ENCODE measurements at places on chromosomes 12 and 14.

DNA sequence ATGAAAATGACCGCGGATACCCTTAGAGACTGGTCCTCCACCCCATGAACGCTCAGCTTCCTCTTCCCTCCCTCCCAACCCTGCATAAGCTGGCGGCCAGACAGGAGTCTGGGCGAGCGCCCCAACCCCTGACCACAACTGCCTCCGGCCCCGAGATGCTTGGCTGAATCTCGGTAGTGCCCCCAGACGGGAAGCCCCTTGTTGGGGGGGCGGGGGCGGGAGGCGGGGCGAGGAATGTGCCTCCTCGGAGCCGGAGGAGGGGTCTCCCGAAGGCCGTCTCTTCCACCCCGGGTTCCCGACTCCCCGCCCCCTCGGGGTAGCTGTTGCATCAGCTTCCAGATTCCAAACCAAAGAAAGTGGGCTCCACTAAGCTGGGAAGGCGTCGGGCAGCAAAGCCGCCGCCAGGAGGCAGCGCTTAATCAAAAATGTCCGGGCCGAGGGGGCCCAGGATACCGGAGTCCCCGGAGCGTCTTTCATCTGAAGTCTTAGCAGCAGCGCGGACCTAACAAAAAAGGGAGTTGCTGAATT, 7.1 kb upstream of the MRPL52 start:
- peak overlapping the region; percentile 32 for H3K4me3 ChIP-seq
- no peak overlapping the region for H3K27ac ChIP-seq
- H3K27me3 ChIP-seq, result peaks cover 39% of the 10 kb centered on the region
- H3K36me3 ChIP-seq, result peaks cover 2% of the 10 kb centered on the region
- peak; percentile 53 for DNase-seq

GRCh38 chr14:61470261-61470960, 149.0 kb downstream of the PRKCH start:
- H3K27ac ChIP-seq, result peak overlapping the region; percentile 98
- H3K4me3 ChIP-seq, result peak overlapping the region; percentile 81
- no peaks in the 10 kb centered on the region for H3K27me3 ChIP-seq
- peaks cover 79% of the 10 kb centered on the region for H3K36me3 ChIP-seq

- H3K4me1 ChIP-seq, result peaks cover 5% of the 10 kb centered on the region
- H3K27ac ChIP-seq, result no peak overlapping the region
- H3K27me3 ChIP-seq, result no peaks in the 10 kb centered on the region
These were observed 71.0 kb downstream of the TRAFD1 start for GRCh38 chr12:112196196-112196875.

- H3K27me3 ChIP-seq, result no peaks in the 10 kb centered on the region
- H3K4me3 ChIP-seq, result no peak overlapping the region
- H3K27ac ChIP-seq, result no peak overlapping the region
- H3K36me3 ChIP-seq, result no peaks in the 10 kb centered on the region
- no peak for DNase-seq
- no peaks in the 10 kb centered on the region for H3K4me1 ChIP-seq
These were observed 513.4 kb upstream of the FLRT2 start for GRCh38 chr14:85016496-85016895.

- peaks cover 27% of the 10 kb centered on the region for H3K27me3 ChIP-seq
- H3K4me1 ChIP-seq, result no peaks in the 10 kb centered on the region
- DNase-seq, result no peak
- no peak overlapping the region for H3K27ac ChIP-seq
These were observed 85.9 kb downstream of the TTC8 start for GRCh38 chr14:88910386-88910785.

DNA sequence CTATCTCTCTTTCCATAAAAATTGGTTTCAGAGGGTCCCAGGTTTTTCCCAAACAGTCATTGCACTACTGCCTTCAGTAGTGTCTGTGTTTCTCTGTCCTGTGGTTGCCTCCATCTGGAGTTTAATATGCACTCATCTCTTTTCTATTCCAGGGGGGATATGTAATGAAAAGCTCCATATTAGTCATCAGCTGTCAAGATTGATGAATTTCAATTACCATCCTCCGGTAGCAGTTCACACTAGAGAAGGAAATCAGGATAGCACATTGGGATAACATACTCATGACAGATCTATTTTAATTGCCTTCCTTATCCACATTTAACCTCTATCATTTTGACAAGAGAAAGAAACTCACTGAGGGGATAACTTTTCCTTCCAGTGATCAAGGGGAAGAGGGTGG, 589.0 kb upstream of the SEL1L start:
- no peaks in the 10 kb centered on the region for H3K27me3 ChIP-seq
- H3K4me1 ChIP-seq, result no peaks in the 10 kb centered on the region
- H3K36me3 ChIP-seq, result no peaks in the 10 kb centered on the region
- H3K27ac ChIP-seq, result no peak overlapping the region
- H3K4me3 ChIP-seq, result no peak overlapping the region

- no peak overlapping the region for H3K27ac ChIP-seq
- H3K4me3 ChIP-seq, result peak overlapping the region; percentile 82
- peaks cover 3% of the 10 kb centered on the region for H3K36me3 ChIP-seq
These were observed 1.9 kb downstream of the ARHGEF40 start for GRCh38 chr14:21072031-21072473.

DNA sequence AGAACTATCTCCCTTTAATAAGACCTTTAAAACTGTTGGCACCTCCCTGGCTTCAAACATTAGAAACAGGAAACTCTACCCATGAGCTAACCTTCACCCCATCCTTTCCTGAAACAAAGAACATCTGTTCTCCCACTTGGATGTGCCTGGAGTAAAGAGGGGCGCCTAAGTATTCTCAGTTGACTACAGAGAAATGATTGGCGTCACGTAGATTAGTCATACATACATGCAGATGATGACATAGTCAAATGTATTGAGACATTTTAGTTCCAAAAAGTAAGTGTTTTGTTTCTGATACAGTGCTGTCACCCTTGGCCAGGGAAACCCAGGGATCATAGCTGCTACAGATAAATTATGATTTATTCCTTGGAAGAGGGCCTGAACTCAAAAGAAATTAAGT, 260.0 kb upstream of the PLEKHG7 start:
- DNase-seq, result no peak
- H3K27me3 ChIP-seq, result peaks cover 13% of the 10 kb centered on the region
- H3K4me1 ChIP-seq, result peaks cover 7% of the 10 kb centered on the region

DNA sequence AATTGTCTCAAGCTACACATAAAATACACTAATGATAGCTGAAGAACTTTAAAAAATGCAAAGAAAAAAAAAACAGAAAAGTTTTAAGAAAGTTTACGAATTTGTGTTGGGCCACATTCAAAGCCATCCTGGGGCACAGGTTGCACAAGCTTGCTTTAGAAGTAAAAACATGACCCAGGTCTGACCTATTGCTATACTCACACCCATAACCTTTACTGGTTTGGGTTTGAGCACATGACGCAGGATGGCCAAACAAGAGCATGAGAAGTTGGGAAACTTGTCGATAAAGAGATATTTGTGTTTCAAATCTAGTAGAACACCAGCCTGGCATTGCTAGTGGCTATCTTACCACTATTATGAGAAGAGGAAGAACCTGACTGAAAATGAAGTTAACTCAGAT, 143.7 kb downstream of the NOVA1 start:
- H3K27ac ChIP-seq, result no peak overlapping the region
- no peaks in the 10 kb centered on the region for H3K4me1 ChIP-seq
- DNase-seq, result no peak
- H3K36me3 ChIP-seq, result peaks cover 2% of the 10 kb centered on the region
- H3K4me3 ChIP-seq, result no peak overlapping the region
- no peaks in the 10 kb centered on the region for H3K27me3 ChIP-seq

DNA sequence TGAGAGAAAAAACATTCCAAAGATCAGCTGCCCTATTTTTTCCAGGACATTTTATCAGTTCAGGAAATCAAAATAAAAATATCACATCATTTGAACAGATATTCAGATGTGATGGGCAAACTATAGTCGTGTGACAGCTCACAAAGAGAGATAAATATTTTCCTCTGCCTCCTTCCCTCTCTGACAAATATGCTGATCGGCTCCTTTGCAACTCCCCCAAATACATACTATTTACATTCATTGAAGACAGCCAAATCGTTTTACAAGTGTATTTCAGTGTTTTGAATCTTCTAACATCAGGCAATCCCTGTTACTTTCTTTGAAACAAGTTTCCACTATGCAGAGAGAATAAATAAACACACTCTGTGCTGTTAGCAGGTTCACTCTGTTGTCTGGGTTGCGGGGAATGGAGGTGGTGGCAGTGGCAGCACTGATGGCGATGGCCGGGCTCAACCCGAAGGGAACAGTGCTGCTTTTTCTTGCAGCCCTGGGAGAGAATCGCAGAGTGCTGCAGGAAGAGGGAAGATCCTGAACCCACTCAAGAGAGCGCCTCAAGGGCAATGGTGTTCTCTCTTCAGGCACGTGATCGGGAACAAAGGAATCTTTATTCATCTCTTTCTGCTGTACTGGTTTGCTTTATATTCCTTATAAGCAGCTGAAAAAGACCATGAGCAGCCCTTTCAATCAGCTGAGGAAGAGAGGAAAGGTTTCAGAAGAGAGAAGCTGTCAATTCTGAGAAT, 142.5 kb downstream of the PHLDA1 start:
- H3K36me3 ChIP-seq, result no peaks in the 10 kb centered on the region
- H3K27me3 ChIP-seq, result peaks cover 30% of the 10 kb centered on the region
- H3K4me1 ChIP-seq, result no peaks in the 10 kb centered on the region

GRCh38 chr14:77275041-77275580, 4.1 kb upstream of the NGB start:
- H3K36me3 ChIP-seq, result no peaks in the 10 kb centered on the region
- H3K4me1 ChIP-seq, result no peaks in the 10 kb centered on the region
- no peak overlapping the region for H3K4me3 ChIP-seq
- H3K27ac ChIP-seq, result no peak overlapping the region
- no peak for DNase-seq

- no peak for DNase-seq
- H3K36me3 ChIP-seq, result no peaks in the 10 kb centered on the region
- peaks cover 10% of the 10 kb centered on the region for H3K4me1 ChIP-seq
- H3K27ac ChIP-seq, result no peak overlapping the region
- no peaks in the 10 kb centered on the region for H3K27me3 ChIP-seq
These were observed 81.6 kb downstream of the PTGER2 start for GRCh38 chr14:52395728-52396127.

- peaks cover 4% of the 10 kb centered on the region for H3K36me3 ChIP-seq
- peak within 1 kb of the TSS; percentile 86 for H3K4me3 ChIP-seq
- H3K4me1 ChIP-seq, result peaks cover 19% of the 10 kb centered on the region
- H3K27me3 ChIP-seq, result peaks cover 10% of the 10 kb centered on the region
- no peak for DNase-seq
- peak within 1 kb of the TSS; percentile 80 for H3K27ac ChIP-seq
These were observed at the start of gene ZNF219 for GRCh38 chr14:21098076-21098891. Gene ZNF219, minus strand, starts transcription at chr14:21098655. Its CDS starts 5,064 bp downstream, at chr14:21093591.

DNA sequence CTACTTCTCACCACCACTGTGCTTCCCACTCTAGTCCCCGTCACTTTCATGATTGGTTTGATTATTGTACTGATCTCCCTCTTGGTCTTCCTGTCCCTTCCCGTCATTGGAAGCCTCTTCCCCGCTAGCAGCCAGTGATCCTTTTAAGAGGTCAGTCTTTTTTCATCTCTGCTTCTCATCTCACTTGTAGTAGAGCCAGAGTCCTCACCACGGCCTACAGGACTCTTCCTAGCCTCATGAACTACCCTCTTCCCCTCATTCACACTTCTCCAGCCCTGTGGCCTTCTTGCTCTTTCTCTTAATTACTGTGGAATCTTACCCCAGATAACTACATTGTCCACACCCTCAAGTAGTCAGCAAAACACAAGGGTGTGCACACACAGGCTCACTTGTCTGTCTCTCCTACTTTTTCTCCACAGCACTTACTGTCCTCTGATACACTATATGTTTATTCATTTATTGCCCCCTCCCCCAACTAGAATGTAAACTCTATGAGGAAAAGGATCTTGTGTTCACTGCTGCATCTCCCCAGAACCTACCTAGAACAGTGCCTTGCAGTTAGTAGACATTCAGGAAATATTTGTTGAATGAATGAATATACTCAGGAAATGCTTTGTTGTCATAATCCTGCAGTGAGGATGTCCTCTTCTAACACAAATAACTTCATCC, 66.3 kb downstream of the CKB start:
- peaks cover 38% of the 10 kb centered on the region for H3K36me3 ChIP-seq
- DNase-seq, result no peak
- peaks cover 8% of the 10 kb centered on the region for H3K4me1 ChIP-seq
- no peaks in the 10 kb centered on the region for H3K27me3 ChIP-seq
- peak overlapping the region; percentile 3 for H3K27ac ChIP-seq

Measured in central memory CD8-positive, alpha-beta T cell (primary cell).